ENCODE measurements at places on chromosomes 5 and 9.

DNA sequence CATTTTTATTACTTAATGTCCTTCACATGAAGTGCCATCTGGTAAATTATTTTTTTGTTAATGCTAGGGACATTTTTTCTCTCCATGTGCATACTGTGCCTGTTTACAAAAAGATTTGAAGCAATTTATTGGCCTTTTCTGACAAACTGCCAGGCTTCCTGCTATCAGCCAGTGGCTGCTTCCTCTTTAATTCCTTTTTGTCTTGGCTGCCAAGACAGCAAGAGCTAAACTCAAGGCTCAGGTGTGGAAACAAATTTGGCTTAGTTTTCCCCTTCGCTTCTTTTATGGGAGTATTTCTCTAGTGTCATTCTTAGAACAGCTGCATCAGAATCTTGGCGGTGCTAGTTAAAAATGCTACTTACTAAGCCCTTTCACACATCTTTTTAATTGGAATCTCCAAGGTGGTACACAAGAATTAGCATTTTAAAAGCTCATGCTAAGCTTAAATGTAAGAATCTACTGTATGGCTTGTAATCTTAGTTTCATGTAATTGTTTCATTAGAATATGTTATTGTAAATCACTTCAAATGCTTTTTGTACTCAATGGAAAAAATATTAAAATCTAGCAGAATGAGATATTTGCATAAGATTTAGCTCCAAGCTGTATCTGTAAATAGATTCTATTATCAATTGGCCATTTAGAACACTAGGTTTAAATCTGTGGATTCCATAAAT lies 134.2 kb upstream of the RASGRF2 start:
- DNase-seq = no peak
- H3K4me3 ChIP-seq = no peak overlapping the region
- no peaks in the 10 kb centered on the region for H3K36me3 ChIP-seq
- no peaks in the 10 kb centered on the region for H3K27me3 ChIP-seq
- H3K4me1 ChIP-seq = no peaks in the 10 kb centered on the region

DNA sequence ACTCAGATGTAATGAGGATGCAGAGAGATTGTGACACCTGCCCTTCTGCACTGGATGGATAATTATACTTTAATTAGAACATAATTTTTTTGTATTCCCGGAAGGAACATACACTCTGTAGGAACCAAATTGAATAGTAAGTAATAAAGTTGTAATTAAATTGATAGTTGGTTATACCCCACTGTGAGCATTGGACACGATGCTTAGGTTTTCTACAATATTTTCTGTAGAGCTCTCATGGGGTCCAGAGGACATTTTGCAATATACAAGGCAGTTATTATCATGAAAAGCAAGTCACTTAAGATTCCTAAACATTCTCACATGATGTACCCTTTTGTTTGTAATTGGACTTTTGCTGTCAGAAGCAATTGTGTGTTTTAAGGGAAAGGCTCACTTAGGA lies 63.4 kb downstream of the DIRAS2 start:
- H3K4me3 ChIP-seq = no peak overlapping the region
- no peak for DNase-seq
- no peaks in the 10 kb centered on the region for H3K36me3 ChIP-seq
- no peaks in the 10 kb centered on the region for H3K27me3 ChIP-seq
- H3K27ac ChIP-seq = no peak overlapping the region

DNA sequence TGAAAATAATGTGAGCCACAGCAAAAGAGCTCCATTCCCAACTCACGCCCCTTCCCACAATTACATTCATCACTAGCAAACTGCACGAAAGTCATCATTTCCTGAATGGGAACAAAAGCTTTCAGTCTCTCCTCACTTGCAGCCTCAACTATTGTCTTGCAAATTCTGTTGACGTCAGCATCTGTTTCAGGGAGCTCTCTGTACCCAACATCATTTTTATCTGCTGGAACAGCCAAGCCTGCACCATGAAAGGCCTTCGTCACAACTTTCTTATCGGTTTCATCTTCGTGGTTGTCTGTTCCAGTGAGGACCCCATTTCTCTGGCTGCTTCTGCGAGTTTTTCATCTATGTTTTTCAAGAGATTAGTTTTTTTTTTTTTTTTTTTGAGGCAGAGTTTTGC lies 14.3 kb upstream of the RNF130 start:
- H3K4me1 ChIP-seq = peaks cover under 1% of the 10 kb centered on the region
- H3K36me3 ChIP-seq = no peaks in the 10 kb centered on the region
- H3K27ac ChIP-seq = no peak overlapping the region
- no peak overlapping the region for H3K4me3 ChIP-seq

- H3K4me1 ChIP-seq = no peaks in the 10 kb centered on the region
- no peaks in the 10 kb centered on the region for H3K36me3 ChIP-seq
- DNase-seq = no peak
- no peak overlapping the region for H3K27ac ChIP-seq
Observed at GRCh38 chr9:98688710-98689495, 19.8 kb downstream of the GABBR2 start.

GRCh38 chr5:127586066-127586770 lies 62.7 kb upstream of the CTXN3 start:
- no peaks in the 10 kb centered on the region for H3K36me3 ChIP-seq
- peaks cover 2% of the 10 kb centered on the region for H3K27me3 ChIP-seq
- H3K4me1 ChIP-seq = no peaks in the 10 kb centered on the region
- no peak overlapping the region for H3K4me3 ChIP-seq
- no peak for DNase-seq
- H3K27ac ChIP-seq = no peak overlapping the region
